ENCODE measurements at places on chromosomes 6 and 20.
A peak's percentile ranks its signal among the peaks of the same experiment; 100 is the strongest.

DNA sequence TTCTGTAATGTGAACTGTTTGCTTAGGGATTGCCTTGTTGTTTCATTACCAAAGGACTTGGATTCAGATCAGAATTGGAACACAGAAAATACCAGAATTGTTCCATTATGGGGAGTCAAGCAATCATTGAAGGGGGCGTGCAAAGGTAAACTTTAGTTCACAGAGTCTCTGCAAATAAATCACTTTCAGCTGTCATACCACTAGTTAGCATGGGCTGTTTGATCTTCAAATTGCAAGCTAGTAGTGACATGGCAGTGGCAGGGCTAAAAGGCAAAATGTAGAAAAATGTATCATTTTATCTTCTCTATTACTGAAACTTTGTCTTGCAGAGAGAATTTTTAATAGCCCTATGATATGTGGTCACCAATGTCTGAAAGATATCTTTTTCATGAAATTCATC lies 483.2 kb upstream of the NRSN1 start:
- no peak for DNase-seq

DNA sequence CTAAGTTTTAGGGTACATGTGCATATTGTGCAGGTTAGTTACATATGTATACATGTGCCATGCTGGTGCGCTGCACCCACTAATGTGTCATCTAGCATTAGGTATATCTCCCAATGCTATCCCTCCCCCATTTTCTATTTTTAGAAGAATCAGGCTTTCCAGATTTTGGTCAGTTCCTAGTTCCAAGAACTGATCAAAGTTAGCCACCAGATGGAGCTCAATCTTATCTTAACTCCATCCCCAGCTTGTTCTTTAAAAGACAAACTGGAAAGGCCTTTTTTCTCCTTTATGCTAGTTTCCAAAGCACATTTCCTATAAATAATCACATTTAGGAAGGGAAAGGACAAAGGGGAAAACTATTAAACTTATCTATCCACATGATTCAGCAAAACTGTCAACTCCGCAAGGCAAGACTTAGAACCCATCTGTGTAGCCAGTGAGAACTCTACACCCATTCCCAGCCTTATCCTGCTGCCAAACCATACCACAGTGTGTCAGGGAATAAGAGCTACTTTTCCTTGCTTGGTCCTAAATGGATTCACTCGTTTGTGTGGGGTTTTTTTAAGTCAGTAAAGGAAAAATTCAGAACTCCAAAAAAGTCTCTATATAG lies 22.8 kb upstream of the KHDC1 start:
- no peak for DNase-seq

DNA sequence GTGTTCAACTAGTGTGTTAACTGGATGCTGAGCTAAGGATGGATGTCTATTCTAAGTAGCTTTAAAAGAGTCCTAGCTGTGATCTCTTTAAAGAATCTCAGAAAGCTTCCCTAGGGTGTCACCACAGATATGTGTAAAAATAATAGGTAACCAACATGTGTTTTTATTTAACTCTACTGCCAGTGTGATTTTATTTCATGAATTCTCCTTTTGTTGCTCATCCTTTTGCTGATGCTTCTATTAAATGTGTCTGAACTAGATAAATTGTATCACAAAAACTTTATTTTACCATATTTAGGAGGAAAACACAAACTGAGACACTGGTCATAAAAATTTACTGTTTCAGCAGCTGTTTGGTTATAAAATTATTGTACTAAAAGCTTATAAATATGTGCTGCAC lies 809.4 kb upstream of the CITED2 start:
- DNase-seq = no peak

- DNase-seq = no peak
Observed at GRCh38 chr6:137625808-137626207, 131.6 kb upstream of the OLIG3 start.

GRCh38 chr6:151757506-151757955 lies 50.0 kb upstream of the ESR1 start:
- no peak for DNase-seq

DNA sequence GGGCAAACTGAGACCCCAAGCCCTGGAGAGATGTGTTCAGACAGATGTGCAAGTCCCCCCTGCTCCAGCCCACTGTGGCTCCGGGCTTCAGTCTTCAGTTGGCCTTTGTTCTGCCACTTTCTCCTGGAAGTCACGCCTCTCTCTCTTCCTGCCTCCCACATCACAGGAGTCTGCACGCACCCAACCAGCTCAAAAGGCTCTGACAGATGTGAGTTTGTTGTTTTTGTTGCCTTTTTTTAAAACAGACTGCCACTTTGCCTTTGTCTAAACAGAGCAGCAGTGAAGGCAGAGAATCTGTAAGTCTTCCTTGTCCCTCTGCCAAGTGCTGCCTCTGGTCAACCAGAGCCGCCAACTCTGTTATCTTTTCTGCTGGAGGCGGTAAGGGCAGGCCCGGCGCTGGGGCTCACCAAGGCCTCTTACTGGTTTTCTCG lies 149.7 kb downstream of the TFAP2C start:
- DNase-seq = peak; percentile 24

DNA sequence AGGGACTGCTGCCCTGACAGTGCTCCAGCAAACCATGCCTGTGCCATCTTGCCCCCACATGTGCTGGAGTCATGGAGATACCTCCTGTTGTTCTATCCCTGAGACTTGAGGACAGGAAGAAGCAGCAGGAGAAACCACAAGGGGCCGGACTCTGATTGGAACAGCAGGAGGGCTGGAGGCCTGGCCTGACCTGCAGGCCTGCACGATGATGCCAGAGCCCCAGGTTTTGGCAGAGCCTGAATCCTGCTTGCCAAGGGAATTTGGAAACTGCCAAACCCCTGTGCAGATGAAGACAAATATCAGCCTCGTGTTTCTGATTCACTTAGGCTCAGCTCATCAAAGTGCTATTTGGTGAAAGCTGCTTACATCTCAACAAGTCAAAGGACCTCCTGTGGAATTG lies 177.6 kb downstream of the MAFB start:
- DNase-seq = no peak

GRCh38 chr6:154683756-154684523 lies 49.3 kb upstream of the SCAF8 start:
- DNase-seq = peak; percentile 21

DNA sequence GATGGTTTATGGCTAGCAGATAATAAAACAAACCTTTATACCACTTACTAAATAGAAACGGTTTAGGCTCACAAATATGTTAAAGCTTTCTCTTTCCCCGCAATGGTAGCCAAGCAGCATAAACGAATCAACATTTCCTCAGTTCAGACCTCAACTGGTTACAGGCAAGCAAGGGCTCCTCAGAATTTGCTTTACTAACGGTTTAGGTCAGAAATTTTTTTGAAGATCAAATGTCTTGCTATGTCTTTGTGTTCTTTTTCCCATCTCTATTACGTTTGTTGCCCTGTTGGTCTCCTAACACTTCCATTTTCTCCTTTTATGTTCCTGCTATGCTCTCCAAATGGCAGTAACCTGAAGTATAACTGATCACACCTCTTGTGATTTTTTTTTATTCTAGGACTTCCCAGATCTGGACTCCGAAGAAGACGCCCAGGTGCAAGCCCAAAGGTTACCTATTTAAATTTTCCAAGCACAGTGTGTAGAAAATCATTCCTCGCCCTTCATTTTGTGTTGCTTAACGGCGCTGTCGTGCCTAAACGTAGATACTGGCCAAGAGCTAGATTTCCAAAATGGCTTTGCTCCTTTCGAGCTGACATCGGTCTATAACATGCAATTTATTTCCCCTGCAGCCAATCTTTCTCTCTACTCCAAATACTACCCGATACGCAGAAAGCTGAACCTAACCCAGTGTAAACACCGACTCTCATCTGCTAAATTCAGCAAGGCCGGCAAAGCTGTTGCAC lies 717 bp upstream of the ASF1A start:
- DNase-seq = no peak

DNA sequence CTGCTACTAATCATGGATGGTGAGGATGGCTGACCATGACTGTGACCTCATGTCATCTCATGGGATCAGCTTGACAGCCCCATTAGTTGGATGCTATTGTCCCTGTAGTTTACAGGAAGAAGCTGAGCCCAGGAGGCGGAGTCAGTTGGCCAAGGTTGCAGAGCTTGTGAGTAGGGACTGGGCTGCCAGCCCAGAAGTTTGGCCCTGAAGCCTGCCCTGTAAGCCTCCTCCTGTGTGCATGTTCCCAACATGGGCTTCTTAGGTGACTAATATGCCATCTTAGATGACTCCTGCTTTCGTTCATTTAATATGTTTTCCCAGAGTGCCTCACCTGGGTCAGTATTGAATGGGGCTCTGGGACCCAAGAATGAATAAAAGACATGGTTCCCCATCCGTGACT lies 6.9 kb downstream of the EDN3 start:
- DNase-seq = no peak

DNA sequence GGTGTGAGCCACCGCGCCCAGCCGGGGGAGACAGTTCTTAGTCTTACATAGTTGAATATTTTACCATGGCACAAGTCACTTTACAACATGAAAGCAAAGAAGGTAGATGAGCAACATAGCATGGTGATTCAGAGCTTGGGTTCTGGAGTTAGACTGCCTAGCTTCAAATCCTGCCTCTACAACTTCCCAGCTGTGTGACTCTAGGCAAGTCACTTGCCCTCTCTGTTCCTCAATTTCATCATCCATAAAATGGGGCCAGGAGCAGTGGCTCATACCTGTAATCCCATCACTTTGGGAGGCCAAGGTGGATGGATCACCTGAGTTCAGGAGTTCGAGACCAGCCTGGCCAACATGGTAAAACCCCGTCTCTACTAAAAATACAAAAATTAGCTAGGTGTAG lies 26.3 kb downstream of the HCK start:
- DNase-seq = no peak

- no peak for DNase-seq
Observed at GRCh38 chr6:113735491-113735890, 121.7 kb upstream of the MARCKS start.

DNA sequence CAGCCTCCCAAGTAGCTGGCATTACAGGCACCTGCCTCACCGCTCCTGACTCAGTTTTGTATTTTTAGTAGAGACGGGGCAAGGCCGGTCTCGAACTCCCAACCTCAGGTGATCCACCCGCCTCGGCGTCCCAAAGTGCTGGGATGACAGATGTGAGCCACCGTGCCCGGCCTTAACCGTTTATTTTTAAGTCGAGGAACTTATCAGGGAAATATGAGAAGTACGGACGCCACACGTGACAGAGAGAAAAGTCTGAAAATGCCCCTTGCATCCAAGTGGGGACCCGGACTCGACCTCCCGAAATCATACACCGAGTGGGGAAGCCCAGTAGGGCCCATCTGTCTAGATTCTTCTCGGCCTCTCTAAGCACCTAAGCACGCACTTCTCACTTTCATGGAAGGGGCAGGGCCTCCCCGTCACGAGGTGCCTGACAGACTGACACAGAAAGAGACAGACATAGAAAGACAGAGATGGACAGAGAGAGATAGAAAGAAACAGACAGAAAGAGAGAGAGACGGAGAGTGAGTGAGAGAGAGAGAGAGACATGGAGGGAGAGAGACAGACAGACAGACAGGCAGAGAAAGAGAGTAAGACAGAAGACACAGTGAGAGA lies 756.5 kb upstream of the DEFB115 start:
- no peak for DNase-seq

DNA sequence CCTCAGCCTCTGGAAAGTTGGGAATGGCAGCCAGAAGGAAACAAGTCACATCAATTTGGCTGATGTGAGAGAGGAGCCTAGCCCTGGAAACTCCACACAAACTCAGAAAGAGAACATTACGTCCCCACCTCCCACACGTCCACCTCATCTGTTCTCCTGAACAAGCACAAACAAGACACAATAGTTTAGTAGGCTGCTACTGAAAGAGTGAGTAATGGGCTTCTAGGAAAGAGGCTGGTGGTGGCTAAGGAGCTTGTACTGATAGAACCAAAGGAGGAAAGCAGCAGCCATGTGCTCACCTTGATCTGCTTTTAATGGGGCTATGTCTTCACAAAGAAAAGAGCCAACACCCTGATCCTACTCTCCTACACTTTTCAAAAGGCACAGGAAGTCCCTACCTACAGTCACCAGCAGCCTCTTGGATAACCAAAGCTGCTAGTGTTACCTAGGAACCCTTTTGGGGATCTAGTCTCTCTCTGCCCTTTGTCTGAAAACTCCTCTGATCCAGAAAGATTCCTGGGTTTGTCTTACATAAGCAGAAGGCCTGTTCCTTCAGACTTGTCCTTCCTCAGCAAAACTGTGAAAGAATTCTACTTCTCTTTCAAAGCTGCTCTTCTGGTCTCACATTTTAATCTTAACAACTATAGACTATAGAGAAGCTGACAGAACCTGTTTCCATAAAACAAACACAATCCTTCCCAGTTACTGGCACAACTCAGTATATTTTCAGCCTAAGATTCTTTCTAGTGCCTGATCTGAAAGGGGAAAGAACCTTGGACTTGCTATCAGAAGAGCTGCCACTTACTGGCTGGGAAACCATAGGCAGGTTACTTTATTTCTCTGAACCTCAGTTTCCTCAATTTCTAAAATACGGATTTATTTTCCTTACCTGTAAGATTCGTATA lies 3.1 kb downstream of the PLAGL2 start:
- DNase-seq = no peak

- DNase-seq = no peak
Observed at GRCh38 chr6:144131248-144131709, 19.0 kb upstream of the STX11 start.

DNA sequence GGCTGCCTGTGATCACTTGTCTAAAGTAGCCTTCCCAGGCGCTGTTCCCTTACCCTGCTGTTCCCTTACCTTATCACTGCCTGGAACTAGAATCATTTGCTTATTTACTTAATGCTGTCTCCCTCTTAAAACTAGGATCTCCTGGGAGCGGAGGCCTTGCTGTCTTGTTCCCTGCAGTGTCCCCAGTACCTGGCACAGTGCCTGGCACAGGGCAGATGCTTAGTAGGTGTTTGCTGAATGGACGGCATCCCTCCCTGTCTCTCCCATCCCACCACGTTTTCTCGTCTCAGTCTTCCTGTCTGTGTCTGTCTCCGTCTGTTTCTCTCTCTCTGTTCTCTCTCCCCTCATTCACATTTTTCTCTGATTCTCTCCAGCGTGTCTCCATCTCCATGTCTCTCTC lies 99.9 kb upstream of the MYL9 start:
- no peak for DNase-seq

DNA sequence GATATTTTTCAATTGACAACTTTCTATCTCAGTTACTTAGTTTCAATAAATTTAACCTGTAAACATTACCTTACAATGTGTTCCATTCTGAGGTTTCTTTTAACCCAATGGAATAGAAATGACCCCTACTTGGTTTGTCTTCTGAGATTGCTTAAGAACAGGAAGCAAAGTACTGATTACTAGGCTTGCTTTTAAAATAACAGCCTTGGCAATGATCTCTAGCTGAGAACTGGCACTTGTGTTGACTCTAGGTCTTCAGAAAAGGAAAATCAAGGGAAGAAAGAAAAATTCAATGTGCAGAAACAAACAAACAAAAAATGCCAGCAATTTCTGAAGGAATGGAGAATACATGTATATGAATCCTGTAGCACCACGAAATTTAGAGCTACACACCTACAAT lies 66.1 kb downstream of the SYNE1 start:
- DNase-seq = no peak

- peak; percentile 54 for DNase-seq
Observed at GRCh38 chr6:14035071-14035847, 82.3 kb upstream of the CD83 start.

GRCh38 chr6:15907914-15908518 lies 220.9 kb upstream of the MYLIP start:
- no peak for DNase-seq

GRCh38 chr6:87832025-87832825 lies 130.2 kb upstream of the AKIRIN2 start:
- no peak for DNase-seq

Data from HFF-Myc (cell line).